SHP77 (cell line): ENCODE measurements at places on chromosomes 4 and X.
A peak's percentile ranks its signal among the peaks of the same experiment; 100 is the strongest.

DNA sequence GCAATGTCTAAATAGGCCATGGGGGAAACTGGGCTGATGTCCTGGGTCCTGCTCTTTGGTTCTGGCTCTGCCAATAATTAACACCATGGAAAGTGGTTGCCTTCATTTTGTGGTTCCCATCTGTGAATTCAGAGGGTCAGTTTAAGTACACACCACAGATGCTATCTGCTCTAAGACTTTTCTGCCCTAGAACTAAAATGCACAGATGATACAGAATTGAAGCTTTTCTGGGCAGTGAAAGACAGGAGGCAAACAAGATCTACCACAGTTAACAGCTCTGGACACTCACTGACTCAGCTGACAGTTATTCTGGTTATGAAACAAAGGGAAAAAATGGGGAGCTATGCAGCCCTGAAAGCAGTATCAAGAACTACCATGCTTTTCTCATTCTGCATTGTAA, 37.3 kb downstream of the APBB2 start:
- DNase-seq: no peak

- DNase-seq: peak; percentile 62
Measured at GRCh38 chrX:72308566-72309296, 3.0 kb upstream of the CITED1 start.

GRCh38 chr4:149145803-149146202, 669.8 kb downstream of the IQCM start:
- DNase-seq: no peak

GRCh38 chrX:18428006-18428405, 2.6 kb downstream of the CDKL5 start:
- DNase-seq: no peak
